Activated T-helper 2 cell treated with anti-CD3 and anti-CD28 coated beads, Interferon-gamma antibody, Interleukin-2, Interleukin-4, amounts not matched to agents 10 μg/mL and 5 μg/mL and 100 μg/mL, durations not matched to agents 14 hours and 24 hours and 36 hours (primary cell): ENCODE measurements at places on chromosomes 4 and X. TPM values are rescaled to one million over a fixed set of nuclear protein-coding genes. Genes with fewer than 3 reads are reported as not detected.

BGN gene
- not detected in 2 replicates for total RNA-seq

NPNT gene
- 0.14 TPM in 1 of 2 replicates, not detected in the other for total RNA-seq

SHOX gene
- not detected in 2 replicates for total RNA-seq

GYPB gene
- total RNA-seq: not detected in 2 replicates

MTNR1A gene
- total RNA-seq: not detected in 2 replicates

ZNF630 gene
- total RNA-seq: 0.25 and 0.55 TPM in 2 replicates

CYLC1 gene
- not detected in 2 replicates for total RNA-seq

MUC7 gene
- total RNA-seq: not detected in 2 replicates

TACC3 gene
- 137 and 141 TPM in 2 replicates for total RNA-seq

GPR34 gene
- total RNA-seq: not detected in 2 replicates

LDOC1 gene
- 6.0 and 6.2 TPM in 2 replicates for total RNA-seq

PF4V1 gene
- total RNA-seq: not detected in 2 replicates

GRPR gene
- 0.18 TPM in 1 of 2 replicates, not detected in the other for total RNA-seq
